Common myeloid progenitor, CD34-positive (primary cell): ENCODE measurements at places on chromosomes 6 and 20.
A peak's percentile ranks its signal among the peaks of the same experiment; 100 is the strongest.

- no peak for DNase-seq
Measured at GRCh38 chr20:38536310-38536709, 44.7 kb upstream of the ADIG start.

- DNase-seq, result no peak
Measured at GRCh38 chr6:144012534-144012933, 4.5 kb upstream of the PLAGL1 start.

DNA sequence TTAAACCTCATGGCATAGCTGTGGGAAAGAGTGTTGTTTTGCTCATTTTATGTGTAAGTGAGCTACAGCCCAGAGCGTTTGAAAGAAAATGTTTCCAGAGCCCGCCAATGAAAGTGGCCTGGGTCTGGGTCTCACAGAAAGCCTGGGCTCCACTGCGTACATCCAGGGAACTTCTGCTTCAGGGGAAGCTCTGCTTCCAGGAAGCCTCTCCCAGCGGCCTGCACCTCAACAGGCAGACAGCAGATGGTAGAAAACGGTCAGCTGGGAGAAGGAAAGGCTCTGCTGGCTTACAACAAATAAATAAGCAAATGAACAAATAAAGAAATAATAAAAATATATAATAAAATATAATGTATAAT lies 270.5 kb upstream of the SUPT3H start:
- no peak for DNase-seq

DNA sequence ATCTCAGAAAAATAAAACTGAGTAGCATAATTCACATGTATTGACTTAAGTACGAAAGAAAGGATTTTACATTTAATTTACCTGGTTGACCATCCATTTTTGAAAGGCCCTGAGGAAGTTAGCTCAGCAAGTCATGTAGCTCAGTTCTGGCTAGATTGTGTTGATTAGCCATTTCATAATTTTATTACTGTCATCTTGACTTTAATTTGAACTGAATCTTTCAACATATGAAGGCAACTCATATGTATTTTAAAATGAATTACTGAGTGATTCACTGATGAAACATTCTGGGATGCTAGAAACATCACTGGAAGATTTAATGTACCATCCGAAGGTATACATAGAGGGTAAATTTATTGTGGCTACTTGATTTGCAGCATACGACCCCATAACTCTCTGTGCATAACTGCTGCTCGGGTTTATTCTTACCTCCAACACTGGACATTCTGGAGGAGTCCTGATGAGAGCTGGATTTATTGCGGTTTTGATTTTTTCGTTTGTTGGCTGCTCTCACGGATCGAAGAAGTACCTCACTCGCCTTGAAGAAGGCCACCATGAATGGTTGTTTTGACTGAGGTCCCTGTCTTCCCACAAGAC lies 101.7 kb downstream of the BMP5 start:
- DNase-seq, result no peak

DNA sequence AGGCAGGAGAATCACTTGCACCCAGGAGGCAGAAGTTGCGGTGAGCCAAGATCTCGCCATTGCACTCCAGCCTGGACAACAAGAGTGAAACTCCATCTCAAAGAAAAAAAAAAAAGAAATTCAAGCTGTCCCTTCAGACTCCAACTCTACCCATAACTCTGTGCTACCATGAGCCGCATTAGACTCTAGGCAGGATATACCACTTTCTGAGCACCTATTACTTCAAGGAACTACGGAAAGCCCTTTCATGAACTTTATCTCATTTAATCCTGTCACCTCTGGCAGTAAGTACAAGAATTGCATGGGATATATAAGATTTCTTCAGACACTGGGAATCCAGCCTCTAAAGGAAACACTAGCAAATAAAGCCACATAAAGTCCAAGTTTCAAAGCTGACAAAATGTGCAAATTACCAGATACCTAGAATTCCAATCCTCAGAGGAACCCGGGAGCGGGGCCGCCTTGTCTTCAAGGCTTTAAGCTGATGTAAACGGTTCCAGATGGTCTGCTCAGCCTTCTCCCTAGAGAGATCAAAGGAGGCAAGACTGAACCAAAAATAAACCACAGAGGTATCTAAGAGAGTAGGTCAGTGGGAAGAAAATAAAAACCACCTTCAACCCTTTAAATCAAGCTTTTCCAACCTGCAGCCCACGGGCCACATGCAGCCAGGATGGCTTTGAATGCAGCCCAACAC lies 9.4 kb downstream of the CDK5RAP1 start:
- no peak for DNase-seq

GRCh38 chr6:108896111-108896661 lies 48.0 kb downstream of the ARMC2 start:
- peak; percentile 90 for DNase-seq

GRCh38 chr6:147159536-147160374 lies 44.5 kb upstream of the STXBP5 start:
- DNase-seq, result no peak

GRCh38 chr6:37695857-37696219 lies 1.8 kb downstream of the MDGA1 start:
- DNase-seq, result no peak

- DNase-seq, result no peak
Measured at GRCh38 chr6:33108307-33108706, 32.5 kb downstream of the HLA-DPB1 start.

DNA sequence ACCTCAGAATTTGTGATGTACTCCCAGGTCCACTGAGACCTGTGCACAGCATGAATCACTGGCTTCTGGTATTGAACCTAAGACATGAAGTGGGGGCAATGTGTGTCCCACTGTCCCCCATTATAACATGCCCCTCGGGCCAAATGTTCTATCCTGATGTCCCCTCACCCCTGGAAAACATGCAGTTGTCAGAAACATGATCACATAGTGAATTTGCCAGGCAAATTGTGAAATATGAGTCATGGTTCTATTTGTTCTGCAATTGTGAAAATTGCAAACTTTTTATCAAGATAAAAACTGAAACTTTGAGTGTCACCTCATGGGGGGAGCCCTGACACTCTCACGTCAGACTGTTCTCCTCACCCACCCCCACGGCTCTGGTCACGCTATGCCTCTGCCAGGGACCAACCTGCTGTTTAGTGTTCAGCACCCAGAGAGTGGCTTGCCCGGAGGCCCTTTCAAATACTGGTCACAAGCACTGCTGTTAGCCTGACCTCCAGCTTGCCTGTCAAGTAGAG lies 305.3 kb downstream of the CLIC5 start:
- DNase-seq, result no peak

DNA sequence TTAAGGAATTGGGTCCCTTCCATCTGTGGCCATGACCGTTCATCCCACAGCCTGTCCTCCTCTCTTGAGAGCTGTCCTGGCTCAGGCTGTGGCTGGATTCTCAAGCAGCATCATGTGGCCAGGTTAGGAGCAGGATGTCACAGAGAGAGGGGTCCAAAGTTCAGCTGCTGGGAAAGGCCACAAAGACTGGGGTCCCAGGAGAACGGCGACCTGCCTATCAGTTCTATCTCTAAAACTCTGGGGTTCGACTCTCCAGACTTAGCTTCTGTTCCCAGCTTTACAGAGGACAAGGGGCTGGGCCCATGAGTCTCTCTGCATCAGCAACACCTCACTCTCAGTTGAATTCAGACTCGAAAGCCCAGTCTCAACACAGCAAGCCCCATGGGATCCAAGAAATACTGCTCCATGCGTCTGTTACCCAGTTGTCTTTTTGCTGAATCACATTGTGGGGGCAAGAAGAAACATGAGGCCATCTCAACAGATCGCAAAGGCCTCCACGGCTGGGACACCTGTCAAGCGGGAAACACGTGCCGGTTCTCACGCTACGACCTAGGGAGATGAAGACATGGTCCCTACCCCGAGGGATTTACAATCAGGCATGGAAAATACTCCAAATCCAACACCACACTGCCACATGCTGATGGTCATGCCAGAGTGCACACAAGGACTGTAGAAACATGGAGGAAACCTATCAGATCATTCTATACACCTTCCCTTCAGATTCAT lies 95.4 kb downstream of the SLC22A23 start:
- DNase-seq, result no peak

DNA sequence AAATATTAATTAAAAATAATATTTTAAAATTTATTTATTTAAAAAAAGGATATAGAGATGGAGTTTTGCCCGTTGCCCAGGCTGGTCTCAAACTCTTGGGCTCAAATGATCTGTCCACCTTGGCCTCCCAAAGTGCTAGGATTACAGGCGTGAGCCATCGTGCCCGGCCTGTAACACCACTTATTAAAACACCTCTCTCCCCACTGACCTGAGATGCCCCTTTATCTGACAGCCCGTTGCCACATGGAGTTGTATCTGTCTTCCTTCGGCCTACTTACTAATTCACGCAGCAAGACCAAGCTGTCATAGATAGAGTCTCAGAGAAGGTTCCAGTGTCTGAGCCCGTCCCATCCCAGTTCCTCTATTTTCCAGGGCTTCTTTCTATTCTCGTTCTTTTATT lies 30.7 kb downstream of the KIF25 start:
- DNase-seq, result no peak

DNA sequence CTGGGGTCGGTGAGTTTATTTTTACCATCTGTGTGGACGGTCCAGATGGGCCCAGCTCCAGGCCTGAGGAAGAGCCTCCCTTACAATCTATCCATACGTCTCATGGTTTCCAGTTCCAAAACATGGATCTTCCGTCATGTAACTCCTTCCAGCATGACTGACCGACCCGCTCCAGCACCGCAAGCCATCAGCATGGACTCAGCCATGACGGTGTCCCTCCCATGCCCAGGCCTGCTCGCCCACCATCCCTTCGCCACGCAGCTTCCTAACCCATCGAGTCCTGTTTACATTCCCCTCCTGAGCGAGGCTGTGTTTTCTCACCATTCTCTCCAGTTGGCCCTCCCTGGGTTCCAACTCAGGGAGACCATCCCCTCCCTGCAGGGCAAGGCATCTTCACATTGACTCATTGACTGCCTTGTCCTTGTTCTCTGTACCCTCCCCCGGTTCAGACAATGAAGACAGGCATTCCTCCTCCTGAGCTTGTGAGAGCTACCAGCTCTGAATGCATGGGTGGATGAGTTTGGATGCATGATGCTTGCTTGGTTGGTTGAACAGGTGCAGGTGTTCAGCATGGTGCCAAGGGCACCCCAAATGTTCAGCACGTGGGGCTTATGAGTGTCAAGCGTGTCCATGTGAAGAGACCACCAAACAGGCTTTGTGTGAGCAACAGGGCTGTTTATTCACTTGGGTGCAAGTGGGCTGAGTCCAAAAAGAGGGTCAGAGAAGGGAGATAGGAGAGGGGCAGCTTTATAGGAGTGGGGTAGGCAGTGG lies 235.8 kb downstream of the SMOC2 start:
- DNase-seq, result no peak

DNA sequence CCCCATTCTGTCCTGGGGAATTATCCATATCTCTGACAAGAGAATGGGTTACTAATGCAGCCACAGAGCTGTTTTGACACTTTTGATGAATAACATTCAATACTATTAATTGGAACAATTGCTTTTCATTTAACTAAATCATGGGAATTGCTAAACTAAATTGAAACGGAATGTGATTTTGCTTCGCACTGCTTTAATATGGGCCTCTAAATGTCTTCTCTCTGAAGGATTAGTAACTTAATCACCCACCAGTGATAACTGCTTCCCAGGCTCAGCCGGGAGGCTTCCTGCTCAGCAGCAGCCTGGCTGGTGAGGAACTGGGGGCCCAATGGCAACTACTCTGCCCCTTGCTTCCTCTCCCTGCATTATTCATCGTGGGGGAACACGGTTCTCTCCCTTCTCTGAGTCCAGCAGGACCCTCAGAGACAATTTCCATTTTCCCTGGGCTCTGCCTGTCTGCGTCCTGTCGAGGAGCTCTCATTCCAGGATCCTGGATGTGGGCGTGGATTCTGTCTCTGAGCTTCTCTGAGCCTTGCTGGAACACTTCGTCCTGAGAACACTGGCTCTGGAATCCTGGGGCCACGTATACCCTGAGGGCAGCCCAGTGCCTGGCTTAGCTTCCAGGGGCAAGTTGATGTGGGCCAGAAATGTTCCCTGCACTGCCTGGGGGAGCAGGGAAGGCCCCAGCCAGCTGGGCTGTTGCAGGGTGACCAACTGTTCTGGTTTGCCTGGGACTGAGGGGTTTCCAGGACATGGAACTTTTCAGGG lies 308.9 kb downstream of the DHX35 start:
- DNase-seq, result no peak

DNA sequence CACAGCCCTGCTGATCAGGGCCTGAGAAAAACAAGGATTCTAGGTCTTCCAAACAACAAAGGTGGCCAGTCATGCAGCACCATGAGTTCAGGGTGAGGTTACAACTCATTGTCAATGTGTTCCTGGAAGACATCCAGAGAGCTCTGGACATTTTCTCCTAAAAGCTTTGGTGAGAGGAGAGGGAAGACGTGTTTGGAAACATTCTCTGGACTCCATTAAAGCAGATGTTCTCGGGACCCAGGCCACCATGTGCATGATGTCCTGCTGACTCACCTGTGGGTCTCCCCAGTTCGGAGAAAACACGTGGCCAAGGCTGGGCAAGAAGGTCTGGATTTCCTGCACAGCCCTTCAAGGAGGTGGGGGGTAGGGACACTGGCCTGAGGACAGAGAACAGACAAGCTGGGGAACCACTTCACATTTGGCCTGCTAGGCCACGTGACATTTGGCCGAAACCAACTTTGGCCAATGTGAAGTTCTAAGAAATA lies 61.6 kb downstream of the KCNB1 start:
- DNase-seq, result no peak

GRCh38 chr20:62622877-62623487 lies 19.3 kb upstream of the SLCO4A1 start:
- DNase-seq, result no peak

GRCh38 chr6:27280064-27280539 lies 32.0 kb downstream of the POM121L2 start:
- DNase-seq, result peak; percentile 43

DNA sequence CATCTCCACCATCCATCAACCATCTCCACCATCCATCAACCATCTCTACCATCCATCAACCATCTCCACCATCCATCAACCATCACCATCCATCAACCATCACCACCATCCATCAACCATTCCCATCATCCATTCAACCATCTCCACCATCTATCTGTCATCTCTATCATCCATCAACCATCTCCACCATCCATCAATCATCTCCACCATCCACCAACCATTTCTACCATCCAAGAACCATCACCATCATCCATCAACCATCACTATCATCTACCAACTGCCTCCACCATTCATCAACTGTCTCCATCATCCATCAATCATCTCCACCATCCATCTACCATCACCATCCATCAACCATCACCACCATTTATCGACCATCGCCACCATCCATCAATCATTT lies 78.8 kb upstream of the CDH4 start:
- no peak for DNase-seq
